ENCODE measurements at places on chromosomes 5 and 9. TPM values are rescaled to one million over a fixed set of nuclear protein-coding genes. Genes with fewer than 3 reads are reported as not detected.

DNA sequence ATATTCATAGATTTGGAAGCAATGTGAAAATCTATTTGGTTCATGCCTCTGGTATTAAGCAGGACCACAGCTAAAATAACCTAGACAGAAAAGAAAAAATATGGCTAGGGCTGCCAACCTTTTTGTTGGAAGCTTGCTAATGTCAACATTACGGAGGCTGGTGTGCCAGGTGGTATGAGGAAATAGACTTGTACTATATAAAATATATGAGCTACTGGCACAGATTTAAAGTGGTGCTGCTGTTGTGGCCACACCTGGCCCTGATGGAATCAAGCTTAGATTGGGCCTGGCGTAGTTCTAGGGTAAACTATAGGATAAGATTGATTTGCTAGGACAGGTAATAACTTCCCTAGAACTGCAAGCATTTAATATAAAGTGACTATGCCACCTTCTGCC is 10.6 kb upstream of the PARP8 start:
- H3K4me3 ChIP-seq, result no peak overlapping the region
- H3K4me1 ChIP-seq, result no peaks in the 10 kb centered on the region
- no peak for DNase-seq
- H3K27ac ChIP-seq, result no peak overlapping the region

Gene SLC6A3
- total RNA-seq, result 0.95 TPM

Gene SPATA6L
- 25.6 TPM for total RNA-seq

GRCh38 chr5:27377626-27378025 is 339.2 kb upstream of the CDH9 start:
- H3K4me3 ChIP-seq, result no peak overlapping the region
- H3K27ac ChIP-seq, result no peak overlapping the region
- H3K4me1 ChIP-seq, result no peaks in the 10 kb centered on the region
- H3K27me3 ChIP-seq, result no peaks in the 10 kb centered on the region

Gene PCDHGC3
- 63.9 TPM for total RNA-seq

DNA sequence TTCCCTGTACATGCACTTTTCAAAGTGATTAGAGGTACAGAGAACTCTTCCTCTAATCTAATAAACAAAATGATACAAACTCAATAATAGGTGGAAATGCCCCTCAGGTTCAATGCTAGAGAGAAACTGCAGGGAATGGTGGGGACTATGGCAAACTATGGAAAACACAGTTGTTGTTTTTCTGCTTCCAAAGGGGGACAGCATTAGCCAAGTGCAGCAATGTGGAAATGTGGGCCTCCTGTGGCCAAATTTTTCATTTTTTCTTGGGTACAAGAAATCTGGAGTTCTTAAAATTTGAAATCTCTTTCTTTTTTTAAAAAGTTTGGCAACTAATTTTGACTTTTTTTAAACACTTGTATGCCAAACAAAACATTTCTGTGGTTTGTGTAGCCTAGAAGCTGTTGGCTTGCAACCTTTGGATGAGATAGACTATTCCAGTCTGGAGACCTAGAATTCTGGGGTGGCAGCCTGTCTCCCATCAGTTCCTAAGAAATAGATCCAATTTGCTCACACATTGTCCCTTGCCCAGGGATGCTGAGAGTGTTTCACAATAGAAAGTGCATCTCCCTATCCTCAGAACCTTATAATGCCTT is 218.6 kb downstream of the PAPPA start:
- H3K27ac ChIP-seq, result no peak overlapping the region
- no peaks in the 10 kb centered on the region for H3K27me3 ChIP-seq
- H3K4me3 ChIP-seq, result no peak overlapping the region
- no peak for DNase-seq
- H3K4me1 ChIP-seq, result peaks cover 9% of the 10 kb centered on the region

Gene GHR
- 4.7 TPM for total RNA-seq

DNA sequence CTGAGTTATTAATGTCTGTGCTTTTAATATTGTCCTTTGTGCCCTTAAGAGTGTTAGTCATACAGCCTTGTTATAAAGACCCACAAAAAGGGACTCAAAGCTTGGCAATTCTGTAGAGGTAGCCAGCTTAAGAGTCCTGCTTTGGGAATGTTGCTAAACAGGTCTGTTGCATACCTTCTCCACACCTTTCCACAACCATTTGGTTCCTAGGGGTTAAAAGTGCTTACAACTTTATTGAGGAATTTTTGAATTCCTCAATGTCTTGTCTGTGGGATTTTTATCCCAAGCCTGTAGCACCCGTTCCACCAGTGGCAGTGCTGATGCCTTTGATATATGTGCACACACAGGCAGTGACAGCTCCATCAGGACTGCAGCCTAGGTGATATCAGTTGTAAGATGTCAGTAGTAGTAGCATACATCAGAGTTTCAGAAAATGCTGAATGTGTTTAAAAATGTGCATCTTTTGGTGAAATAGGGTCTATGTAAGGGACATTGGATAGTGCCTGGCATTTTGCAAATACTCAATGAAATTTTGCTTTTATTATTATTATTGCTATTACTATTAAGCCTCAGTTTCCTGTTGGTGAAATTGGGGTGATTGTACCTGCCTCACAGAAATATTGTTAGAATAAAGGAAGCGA is 68.5 kb downstream of the WWC1 start:
- no peaks in the 10 kb centered on the region for H3K27me3 ChIP-seq
- H3K4me1 ChIP-seq, result peaks cover 3% of the 10 kb centered on the region
- DNase-seq, result peak; percentile 54
- H3K27ac ChIP-seq, result no peak overlapping the region
- no peaks in the 10 kb centered on the region for H3K36me3 ChIP-seq
- H3K4me3 ChIP-seq, result no peak overlapping the region

DNA sequence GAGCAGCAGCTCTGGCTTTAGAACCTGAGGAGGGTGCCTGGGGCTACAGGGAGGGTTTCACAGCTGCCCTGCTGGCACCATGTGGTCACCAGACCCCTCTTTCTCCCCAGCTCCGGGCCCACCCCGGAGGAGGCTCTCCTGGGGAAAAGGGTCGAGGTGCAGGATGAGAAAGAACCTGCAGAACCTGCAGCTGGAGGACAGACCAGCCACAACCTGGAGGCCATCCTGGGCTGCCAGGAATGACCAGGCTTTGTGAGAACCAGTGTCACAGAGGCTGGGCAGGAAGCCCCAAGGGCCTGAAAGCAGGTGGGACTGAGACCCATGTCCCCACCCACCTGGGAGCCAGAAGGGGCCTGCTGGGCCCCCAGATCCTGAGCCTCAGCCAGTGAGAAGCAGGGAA is 23.0 kb downstream of the SEMA4D start:
- H3K27me3 ChIP-seq, result no peaks in the 10 kb centered on the region
- peaks cover 4% of the 10 kb centered on the region for H3K36me3 ChIP-seq
- no peak overlapping the region for H3K4me3 ChIP-seq
- no peak for DNase-seq

DNA sequence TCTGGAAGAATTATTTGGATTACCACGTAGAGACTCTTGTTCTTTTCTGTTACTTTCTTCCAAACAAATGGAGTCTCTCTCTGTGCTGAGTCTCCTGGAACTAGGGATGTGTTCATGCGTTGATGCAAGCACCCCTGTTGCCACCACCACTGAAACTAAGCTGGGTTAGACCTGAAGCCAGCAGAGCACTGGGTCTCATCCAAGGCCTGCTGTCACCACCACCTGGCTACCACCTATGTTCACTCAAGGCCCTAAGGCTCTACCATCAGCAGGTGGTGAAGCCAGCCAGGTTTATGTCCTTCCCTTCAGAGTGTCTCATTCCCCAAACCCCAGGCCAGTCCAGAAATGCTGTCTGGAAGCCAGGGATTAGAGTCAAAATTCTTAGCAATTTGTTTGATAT is 13.3 kb downstream of the RIC1 start:
- no peak overlapping the region for H3K27ac ChIP-seq
- H3K4me3 ChIP-seq, result no peak overlapping the region

GRCh38 chr5:40402007-40402364 is 277.7 kb upstream of the PTGER4 start:
- H3K27ac ChIP-seq, result no peak overlapping the region
- H3K27me3 ChIP-seq, result no peaks in the 10 kb centered on the region
- no peaks in the 10 kb centered on the region for H3K4me1 ChIP-seq
- no peaks in the 10 kb centered on the region for H3K36me3 ChIP-seq
- DNase-seq, result no peak
- no peak overlapping the region for H3K4me3 ChIP-seq

DNA sequence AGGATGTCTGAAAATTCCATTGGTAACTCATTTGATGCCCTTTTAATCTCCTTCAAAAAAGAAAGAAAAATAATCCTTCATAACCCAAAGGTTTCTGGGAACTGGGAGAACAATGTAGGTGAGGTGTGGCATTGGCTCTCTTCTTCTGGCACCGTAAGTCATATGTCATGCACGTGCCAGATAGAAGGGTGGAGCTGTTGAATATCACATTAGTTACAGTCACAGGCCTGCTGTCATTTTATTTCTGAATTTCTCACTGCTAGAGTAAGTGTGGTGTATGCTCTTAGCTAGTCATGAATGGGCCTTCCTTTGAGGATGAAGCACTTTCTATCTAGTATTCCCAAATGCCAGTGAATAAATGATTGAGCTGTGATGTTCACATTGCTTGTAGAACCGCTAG is 201.8 kb upstream of the SGCD start:
- peaks cover 2% of the 10 kb centered on the region for H3K27me3 ChIP-seq
- no peaks in the 10 kb centered on the region for H3K4me1 ChIP-seq
- H3K27ac ChIP-seq, result no peak overlapping the region
- H3K4me3 ChIP-seq, result no peak overlapping the region
- DNase-seq, result no peak
- H3K36me3 ChIP-seq, result no peaks in the 10 kb centered on the region

DNA sequence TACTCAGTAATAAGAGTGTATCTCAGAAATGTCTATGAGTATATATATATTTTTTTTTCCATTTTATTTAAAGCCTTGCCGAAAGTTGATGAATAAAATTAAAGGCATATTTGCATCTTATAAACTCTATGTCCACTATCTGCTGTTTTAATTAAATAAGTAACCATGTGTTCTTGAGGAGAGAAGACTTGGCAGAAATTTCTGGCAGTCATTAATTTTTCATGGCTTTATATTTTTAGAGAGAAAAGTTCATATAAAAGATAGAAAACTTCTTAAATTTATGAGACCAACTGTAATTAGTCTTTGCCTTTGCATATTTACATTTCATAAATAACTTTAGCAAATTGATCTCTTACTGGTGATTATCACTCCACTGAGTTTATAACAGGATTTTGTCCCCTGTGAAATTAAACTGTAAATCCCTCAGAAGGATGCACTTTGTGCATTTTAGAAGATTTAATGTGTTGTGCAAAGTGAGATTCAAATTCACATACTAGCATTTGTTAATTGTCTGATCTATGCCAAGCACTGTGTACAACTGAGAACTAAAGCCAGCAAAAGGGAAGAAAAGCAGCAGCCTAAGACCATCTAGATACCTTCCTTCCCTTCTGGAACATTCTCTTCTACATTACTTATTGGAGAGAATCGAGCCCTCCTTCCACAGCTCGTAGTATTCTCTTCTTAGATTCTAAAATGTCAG is 108.7 kb downstream of the SNCAIP start:
- no peaks in the 10 kb centered on the region for H3K4me1 ChIP-seq
- no peaks in the 10 kb centered on the region for H3K27me3 ChIP-seq
- no peak overlapping the region for H3K4me3 ChIP-seq
- DNase-seq, result no peak
- no peaks in the 10 kb centered on the region for H3K36me3 ChIP-seq
- H3K27ac ChIP-seq, result no peak overlapping the region

Gene FAM169A
- total RNA-seq, result 2.8 TPM

Gene IFNA21
- not detected for total RNA-seq

DNA sequence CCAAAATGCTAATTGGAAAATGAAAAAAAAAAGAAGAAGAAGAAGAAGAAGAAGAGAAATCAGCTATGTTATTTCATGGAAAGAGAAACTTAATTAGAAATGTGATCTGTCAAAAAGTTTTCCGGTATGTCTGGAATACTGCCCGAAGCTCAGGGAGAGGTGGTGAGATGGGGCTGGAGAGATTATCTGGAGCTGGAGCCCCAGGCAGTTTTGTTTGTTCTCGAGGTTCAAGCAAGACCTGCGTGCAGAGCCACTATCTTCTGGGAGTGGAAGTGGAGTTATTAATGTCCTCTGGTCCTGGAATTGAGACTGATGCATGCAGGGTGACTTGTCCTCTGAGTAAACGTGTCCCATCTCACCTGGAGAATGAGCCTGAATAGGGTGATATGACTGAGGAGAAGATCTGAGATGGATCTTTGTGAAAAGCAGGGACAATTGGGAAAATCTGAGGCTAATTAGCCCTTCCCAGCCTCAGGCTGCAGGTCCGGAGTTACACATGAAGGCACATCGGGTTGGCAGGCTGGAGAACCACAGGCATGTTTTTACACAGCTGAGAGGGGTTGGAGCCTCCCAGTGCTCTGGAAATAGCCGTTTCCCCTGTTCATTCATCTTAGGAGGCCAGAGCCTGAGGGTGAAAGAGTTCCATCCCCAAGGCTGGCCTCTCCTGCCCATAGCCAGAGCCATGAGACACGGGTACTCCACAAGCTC is 70.5 kb downstream of the OLFM1 start:
- H3K27ac ChIP-seq, result no peak overlapping the region
- no peaks in the 10 kb centered on the region for H3K36me3 ChIP-seq
- no peaks in the 10 kb centered on the region for H3K4me1 ChIP-seq
- no peak for DNase-seq
- no peak overlapping the region for H3K4me3 ChIP-seq
- H3K27me3 ChIP-seq, result peaks cover 13% of the 10 kb centered on the region

- no peaks in the 10 kb centered on the region for H3K36me3 ChIP-seq
- no peaks in the 10 kb centered on the region for H3K27me3 ChIP-seq
- H3K4me1 ChIP-seq, result no peaks in the 10 kb centered on the region
- H3K27ac ChIP-seq, result no peak overlapping the region
- H3K4me3 ChIP-seq, result no peak overlapping the region
- DNase-seq, result no peak
Measured at GRCh38 chr9:106733828-106734380, 129.1 kb upstream of the ZNF462 start.

- no peaks in the 10 kb centered on the region for H3K36me3 ChIP-seq
- H3K4me3 ChIP-seq, result no peak overlapping the region
- DNase-seq, result no peak
- no peaks in the 10 kb centered on the region for H3K27me3 ChIP-seq
- H3K27ac ChIP-seq, result peak overlapping the region; percentile 46
- H3K4me1 ChIP-seq, result no peaks in the 10 kb centered on the region
Measured at GRCh38 chr5:151719228-151720000, 32.7 kb upstream of the SPARC start.

GRCh38 chr9:79969393-79970145 is 397.8 kb downstream of the TLE4 start:
- no peak overlapping the region for H3K27ac ChIP-seq
- no peaks in the 10 kb centered on the region for H3K27me3 ChIP-seq
- H3K4me1 ChIP-seq, result no peaks in the 10 kb centered on the region
- no peak for DNase-seq
- no peaks in the 10 kb centered on the region for H3K36me3 ChIP-seq
- no peak overlapping the region for H3K4me3 ChIP-seq

- H3K27me3 ChIP-seq, result no peaks in the 10 kb centered on the region
- H3K36me3 ChIP-seq, result peaks cover 7% of the 10 kb centered on the region
- DNase-seq, result peak; percentile 92
- peaks cover 57% of the 10 kb centered on the region for H3K4me1 ChIP-seq
- H3K4me3 ChIP-seq, result no peak overlapping the region
- H3K27ac ChIP-seq, result peak overlapping the region; percentile 99
Measured at GRCh38 chr5:150488519-150489359, 19.2 kb upstream of the NDST1 start.

GRCh38 chr9:121625590-121625989 is 25.8 kb upstream of the DAB2IP start:
- no peak overlapping the region for H3K27ac ChIP-seq
- no peaks in the 10 kb centered on the region for H3K27me3 ChIP-seq
- DNase-seq, result no peak

Gene UHRF2
- total RNA-seq, result 26.8 TPM

Measured in lung (tissue), 17 donors.